ENCODE measurements at places on chromosomes 12 and 14. TPM values are rescaled to one million over a fixed set of nuclear protein-coding genes. Genes with fewer than 3 reads are reported as not detected.

The SERPINA3 gene
- 110 TPM for total RNA-seq

The AQP5 gene
- not detected for total RNA-seq

The MDGA2 gene
- total RNA-seq, result not detected

The MDP1 gene
- 14.3 TPM for total RNA-seq

The CCDC91 gene
- total RNA-seq, result 53.2 TPM

The APPL2 gene
- total RNA-seq, result 127 TPM

The APOF gene
- total RNA-seq, result not detected
